Fibroblast of skin of back (primary cell): ENCODE measurements at places on chromosomes 13 and 19.
A peak's percentile ranks its signal among the peaks of the same experiment; 100 is the strongest.

GRCh38 chr19:33191501-33191900 is 2.6 kb upstream of the LRP3 start:
- DNase-seq: no peak

DNA sequence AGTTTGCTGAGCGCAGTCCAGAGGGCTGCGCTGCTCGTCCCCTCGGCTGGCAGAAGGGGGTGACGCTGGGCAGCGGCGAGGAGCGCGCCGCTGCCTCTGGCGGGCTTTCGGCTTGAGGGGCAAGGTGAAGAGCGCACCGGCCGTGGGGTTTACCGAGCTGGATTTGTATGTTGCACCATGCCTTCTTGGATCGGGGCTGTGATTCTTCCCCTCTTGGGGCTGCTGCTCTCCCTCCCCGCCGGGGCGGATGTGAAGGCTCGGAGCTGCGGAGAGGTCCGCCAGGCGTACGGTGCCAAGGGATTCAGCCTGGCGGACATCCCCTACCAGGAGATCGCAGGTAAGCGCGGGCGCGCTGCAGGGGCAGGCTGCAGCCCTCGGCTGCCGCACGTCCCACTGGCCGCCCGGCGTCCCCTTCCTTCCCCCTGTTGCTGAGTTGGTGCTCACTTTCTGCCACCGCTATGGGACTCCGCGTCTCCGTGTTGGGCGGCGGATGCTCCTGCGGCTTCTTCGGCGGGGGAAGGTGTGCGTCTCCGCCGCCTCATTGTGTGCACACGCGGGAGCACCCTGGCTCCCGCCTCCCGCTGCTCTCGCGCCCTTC is 772 bp downstream of the GPC6 start:
- peak; percentile 65 for DNase-seq

DNA sequence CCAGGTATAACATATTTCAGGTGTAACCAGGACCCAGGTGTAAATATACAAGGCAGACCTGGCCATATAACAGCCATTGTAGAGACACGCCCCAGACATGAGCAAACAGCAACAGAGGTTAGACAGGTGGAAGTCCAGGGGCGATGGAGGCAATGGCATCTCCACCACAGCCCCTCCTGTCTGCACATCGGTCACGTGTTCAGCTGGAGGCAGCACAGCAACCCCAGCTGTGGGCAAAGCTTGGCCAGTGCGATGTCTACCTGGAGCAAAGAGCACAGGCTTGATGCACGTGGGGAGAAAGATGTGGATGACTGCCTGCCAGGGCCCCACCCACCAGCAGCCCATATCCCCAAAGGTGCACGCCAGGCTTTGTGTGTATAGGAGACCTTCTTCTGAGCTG is 4.4 kb downstream of the CYP4F2 start:
- no peak for DNase-seq

DNA sequence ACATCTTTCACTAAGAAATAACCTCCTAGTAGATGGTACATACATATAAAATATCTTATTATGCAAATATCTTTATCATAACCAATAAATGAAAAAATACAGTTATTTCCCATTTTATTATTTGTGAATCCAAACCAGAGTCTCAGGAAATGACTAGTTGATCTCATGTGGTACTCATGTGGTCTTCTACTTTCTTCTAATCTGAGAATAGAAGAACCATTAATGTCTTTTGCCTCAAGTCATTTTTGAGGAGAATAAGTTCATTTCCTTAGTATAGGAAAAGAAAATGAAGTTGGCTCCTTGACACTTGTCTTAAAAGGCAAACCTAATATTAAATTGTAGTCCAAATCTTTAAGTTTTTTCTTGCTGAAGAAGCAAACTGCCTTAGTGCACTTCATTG is 106.7 kb downstream of the EDNRB start:
- no peak for DNase-seq

- DNase-seq: no peak
Observed at GRCh38 chr13:27147530-27148170, 24.0 kb downstream of the USP12 start.
